T-helper 1 cell (primary cell): ENCODE measurements at places on chromosomes 2 and 18.

DNA sequence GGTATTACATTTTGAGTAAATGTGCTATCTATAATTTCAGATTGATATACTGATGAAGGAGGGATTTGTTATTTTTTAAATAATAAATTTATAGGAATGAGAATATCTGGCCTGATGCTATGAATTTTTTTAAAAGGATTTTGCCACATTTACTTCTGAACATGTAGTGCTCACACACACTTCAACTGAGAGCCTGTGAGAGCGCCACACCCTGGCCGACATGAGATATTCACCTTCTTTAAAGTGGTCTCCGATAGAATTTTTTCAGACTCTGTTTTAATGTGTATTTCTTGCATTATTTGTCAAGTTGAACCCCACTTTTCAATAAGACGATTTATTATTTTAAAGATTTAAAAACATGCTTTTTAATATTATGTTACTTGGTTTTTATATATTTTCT lies 813.3 kb downstream of the DCC start:
- no peak for DNase-seq

GRCh38 chr2:41967476-41968181 lies 80.2 kb upstream of the PKDCC start:
- no peak for DNase-seq

- no peak for DNase-seq
Measured at GRCh38 chr2:46257476-46257875, 39.7 kb upstream of the EPAS1 start.

GRCh38 chr18:59149416-59149815 lies 9.7 kb downstream of the SEC11C start:
- no peak for DNase-seq

DNA sequence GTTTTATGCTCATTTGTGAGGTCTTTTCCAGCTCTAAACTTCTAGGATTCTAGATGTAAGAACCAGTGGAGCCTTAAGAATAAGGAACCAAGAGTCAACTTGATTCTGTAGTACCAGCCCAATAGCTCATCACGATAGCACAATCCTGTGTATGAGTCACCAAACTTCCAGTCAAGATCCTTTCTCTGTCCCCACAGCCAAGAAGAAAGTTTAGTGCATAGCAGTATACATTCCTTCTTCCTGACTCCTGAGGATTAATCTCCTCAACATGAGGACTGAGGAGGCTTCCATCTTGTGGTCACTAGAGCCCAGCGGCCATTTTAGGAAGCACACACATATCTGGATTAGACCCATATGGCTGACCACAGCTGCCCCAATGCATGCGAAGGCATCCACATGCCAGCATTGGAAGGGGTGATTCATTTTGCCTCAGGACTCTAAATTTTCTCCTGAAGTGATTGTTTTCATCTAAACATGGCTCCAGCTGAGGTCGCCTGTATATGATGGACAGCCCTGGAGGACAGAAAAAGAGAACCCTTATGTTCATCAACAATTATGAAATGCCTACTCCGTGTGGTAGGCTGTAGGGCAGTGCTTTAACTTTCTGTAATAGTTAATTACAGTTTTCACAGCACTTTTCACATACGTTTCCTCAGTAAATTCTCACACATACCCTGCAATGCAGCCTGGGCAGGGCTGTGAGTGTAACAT lies 53.5 kb downstream of the RASGRP3 start:
- DNase-seq: no peak
